ENCODE measurements at places on chromosomes 12 and 14.

GRCh38 chr12:54624315-54625279, 10.1 kb downstream of the LACRT start:
- H3K4me1 ChIP-seq: no peaks in the 10 kb centered on the region
- H3K4me3 ChIP-seq: no peak overlapping the region
- H3K36me3 ChIP-seq: no peaks in the 10 kb centered on the region
- DNase-seq: no peak
- peaks cover 46% of the 10 kb centered on the region for H3K27me3 ChIP-seq

- peak overlapping the region; percentile 57 for H3K27ac ChIP-seq
- H3K4me1 ChIP-seq: peaks cover 48% of the 10 kb centered on the region
- no peak for DNase-seq
- H3K4me3 ChIP-seq: no peak overlapping the region
- H3K27me3 ChIP-seq: no peaks in the 10 kb centered on the region
Observed at GRCh38 chr14:69695322-69696203, 71.4 kb upstream of the SRSF5 start.

DNA sequence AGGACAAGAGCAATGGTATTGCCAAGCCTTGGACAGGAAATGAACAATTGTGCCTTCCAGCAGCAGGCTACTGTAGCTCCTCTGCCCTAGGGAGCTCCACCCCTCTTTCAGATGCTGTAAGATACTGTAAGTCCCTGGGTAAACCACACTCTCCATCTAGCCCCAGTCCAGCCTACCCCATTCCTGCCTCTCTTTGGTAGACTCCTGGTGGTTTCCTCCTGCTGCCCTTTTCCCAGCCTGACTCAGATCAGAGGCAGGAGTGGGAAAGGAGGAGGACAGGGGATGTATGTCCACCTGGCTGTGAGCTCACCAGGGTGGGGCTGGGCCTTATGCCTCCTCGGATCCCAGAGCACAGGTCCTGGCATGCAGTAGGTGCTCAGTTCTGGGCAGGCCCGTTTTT, 174.6 kb downstream of the ESRRB start:
- H3K27me3 ChIP-seq: peaks cover 3% of the 10 kb centered on the region
- H3K27ac ChIP-seq: no peak overlapping the region
- H3K4me3 ChIP-seq: no peak overlapping the region

- H3K27me3 ChIP-seq: no peaks in the 10 kb centered on the region
- H3K36me3 ChIP-seq: no peaks in the 10 kb centered on the region
- no peak overlapping the region for H3K4me3 ChIP-seq
- DNase-seq: no peak
Observed at GRCh38 chr14:68413509-68413908, 379.4 kb downstream of the ZFP36L1 start.

- no peak overlapping the region for H3K4me3 ChIP-seq
- DNase-seq: no peak
- no peaks in the 10 kb centered on the region for H3K27me3 ChIP-seq
- no peaks in the 10 kb centered on the region for H3K36me3 ChIP-seq
Observed at GRCh38 chr12:4161718-4162117, 111.8 kb upstream of the CCND2 start.
